ENCODE measurements at places on chromosomes 7 and 10.

- DNase-seq, result no peak
Observed at GRCh38 chr10:80473692-80474596, 19.8 kb downstream of the TSPAN14 start.

GRCh38 chr7:50558294-50559053 lies 6.7 kb downstream of the DDC start:
- DNase-seq, result no peak

GRCh38 chr10:97261656-97262055 lies 30.8 kb downstream of the ARHGAP19 start:
- DNase-seq, result no peak

DNA sequence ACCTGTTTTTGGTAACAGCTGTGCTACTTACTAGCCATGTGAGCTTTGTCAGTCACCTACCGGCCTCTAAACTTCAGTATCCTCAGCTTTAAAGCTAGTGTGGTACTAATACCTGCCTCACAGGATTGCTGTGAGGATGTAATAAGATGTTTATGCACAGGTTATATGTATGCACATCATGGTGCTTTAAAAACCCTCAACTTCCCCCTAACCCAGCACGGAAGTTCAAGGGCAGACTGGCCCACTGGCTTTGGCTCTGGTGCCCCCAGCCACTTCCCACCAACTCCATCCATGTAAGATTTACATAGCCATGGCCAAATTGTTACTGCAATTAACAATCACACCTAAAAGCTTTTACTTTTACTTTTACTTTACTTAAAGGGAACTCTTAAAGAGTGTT lies 676.0 kb upstream of the GALNT17 start:
- no peak for DNase-seq
